Stimulated activated CD8-positive, alpha-beta memory T cell treated with anti-CD3 and anti-CD28 coated beads, Interleukin-15, amount 100 ng/mL, for 48 hours (primary cell): ENCODE measurements at places on chromosomes 7 and 10.

- no peak for DNase-seq
Observed at GRCh38 chr7:87476179-87476557, 688 bp upstream of the ABCB4 start.

DNA sequence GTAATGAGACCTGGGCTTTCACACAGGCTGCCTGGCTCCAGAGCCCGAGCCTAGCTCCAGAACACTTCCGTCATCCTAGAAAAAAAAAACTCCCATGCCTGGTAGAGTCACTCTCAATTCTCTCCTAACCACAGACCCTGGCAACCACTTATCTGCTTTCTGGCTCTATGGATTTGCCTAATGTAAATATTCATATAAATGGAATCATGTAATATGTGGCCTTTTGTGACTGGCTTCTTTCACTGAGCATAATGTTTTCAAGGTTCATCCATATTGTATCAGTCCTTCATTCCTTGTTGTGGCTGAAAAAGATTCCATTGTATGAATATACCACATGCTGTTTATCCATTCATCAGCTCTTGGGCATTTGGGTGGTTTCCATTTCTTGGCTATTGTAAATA lies 167.7 kb upstream of the MKLN1 start:
- DNase-seq, result no peak

- DNase-seq, result no peak
Observed at GRCh38 chr10:19704544-19704943, 111.7 kb upstream of the PLXDC2 start.

DNA sequence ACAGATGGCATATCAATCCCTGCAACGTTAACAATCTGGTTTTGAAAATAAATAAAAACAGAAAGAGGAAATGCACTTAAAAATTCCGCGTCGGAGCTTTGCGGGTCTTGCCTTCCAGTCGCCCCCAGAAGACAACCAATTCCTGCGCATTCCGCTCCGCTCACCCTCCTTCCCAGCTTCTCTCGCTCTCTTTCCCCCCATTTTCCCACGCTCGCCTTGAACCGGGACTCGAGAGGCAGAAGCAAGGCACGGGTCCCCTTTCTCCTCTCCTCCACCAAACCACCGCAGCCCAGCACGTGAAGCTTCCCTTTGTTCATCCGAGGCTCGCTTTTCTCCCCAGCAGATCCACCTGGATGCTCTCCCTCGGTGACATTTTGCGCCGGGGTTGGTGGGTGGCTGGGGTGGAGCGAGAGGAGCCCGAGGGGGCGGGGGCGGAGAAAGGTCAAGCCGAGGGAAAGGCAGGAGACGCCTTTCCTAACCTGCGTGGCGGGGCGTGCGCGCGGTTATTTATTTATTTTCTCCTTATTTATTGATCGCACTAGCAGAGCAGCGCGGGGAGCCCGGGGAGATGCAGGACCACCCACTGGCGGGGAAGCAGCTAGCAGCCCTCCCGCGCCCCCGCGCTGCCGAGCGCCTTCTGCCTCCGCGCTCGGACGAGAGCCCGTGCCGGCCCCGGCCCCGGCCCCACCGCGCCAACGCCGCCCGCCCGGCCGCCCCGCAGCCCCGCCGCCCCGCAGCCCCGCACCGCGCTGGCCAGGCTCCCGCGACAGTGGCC lies at the start of gene KCND2:
KCND2 (plus strand) TSS at position 475 of the 775 bp plus-strand sequence.
- no peak for DNase-seq

DNA sequence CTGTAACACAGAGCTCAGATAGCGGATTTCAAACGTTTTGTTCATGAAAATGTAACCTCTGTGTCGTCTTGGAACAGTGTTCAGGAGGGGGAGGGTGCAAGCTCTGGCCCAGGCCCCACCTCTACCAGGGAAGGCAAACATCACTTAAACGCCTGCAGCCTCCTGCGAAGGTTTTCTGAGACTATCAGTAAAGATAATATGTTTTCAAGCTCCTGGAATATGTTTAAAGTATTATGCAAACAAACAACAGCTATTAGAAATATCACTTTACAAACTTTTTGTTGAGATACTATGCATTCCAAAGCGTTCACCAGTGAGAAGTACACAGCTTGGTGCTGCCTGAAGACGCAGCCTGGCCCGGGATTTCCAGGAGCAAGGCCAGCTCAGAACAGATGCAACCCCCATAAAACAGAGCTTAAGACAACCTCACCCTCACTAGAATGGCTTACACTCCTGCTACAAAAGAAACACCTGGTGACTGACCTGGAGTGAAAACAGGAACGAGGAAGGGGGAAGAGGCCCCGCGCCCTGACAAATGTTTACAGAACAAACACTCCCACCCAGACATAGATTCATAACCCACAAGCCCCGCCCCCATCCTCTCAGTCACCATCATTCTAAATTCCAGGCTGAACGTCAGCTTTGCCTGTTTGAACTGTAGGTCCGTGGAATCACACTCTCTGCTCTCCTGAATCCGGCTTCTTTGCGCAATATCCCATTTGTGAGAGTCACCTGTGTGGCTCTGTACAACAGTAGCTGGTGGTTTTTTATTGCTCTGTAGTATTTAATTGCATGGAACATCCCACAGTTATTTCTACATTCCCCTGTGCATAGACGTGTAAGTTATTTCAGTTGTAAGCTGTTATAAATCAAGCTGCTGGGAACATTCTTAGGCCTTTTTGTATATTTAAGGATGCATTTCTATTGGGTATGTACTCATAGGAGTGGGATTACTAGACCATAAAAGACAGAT lies 155.0 kb downstream of the PTPRN2 start:
- no peak for DNase-seq
